ENCODE measurements at places on chromosomes 7 and 10.

DNA sequence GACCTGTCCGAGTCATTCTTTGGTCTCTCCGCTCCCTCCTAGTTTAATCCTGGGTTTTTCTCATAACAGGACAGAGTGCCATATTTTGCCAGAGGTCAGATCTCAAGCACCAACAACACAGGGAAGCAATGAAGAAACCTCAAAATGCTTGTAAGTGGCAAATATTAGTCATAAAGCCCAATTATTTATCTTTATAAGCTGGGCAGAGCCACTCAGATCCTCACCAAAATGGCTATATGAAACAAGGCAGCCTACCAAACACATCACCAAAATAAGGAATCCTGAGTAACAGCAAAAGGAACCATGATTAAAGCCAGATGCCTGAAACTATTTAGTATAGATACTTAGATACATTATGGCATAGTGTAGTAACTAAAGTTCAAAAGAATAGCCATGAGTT lies 4.7 kb downstream of the ECD start:
- no peak for DNase-seq

DNA sequence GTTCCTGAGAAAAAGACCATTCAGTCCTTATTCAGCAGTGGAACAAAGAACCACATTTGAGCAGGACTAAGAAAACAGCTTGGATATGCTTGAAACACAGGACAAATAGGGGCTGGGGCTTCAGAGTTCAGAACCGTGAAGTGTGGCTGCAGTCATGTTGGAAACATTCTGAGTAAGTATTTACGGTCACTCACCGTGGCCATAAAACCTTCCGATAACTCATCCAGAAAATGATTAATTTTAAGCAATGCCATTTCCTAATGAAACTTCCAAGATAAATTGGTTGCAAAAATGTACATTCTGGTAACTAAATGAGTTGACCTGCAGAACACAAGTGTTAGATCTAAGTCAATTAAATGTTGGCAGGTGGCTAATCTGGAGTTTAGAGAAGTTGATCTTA lies 279.2 kb downstream of the CXCL12 start:
- DNase-seq: no peak

DNA sequence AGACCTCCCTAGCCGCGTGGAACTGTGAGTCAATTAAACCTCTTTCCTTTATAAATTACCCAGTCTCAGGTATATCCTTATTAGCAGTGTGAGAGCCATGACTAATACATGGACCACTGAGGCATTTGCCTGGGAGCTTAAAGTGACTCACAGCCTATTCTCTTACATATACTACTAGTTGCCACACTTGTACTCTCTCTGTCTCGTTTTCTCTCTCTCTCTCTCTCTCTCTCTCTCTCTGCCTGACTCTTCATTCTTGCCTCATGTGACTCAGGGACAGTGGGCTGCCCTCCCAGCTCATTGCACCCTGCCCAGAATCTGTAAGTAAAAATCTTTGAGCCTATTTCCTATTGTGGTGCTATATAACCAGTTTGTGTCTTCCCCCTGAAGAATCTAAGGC lies 238.5 kb upstream of the MAGI2 start:
- no peak for DNase-seq

DNA sequence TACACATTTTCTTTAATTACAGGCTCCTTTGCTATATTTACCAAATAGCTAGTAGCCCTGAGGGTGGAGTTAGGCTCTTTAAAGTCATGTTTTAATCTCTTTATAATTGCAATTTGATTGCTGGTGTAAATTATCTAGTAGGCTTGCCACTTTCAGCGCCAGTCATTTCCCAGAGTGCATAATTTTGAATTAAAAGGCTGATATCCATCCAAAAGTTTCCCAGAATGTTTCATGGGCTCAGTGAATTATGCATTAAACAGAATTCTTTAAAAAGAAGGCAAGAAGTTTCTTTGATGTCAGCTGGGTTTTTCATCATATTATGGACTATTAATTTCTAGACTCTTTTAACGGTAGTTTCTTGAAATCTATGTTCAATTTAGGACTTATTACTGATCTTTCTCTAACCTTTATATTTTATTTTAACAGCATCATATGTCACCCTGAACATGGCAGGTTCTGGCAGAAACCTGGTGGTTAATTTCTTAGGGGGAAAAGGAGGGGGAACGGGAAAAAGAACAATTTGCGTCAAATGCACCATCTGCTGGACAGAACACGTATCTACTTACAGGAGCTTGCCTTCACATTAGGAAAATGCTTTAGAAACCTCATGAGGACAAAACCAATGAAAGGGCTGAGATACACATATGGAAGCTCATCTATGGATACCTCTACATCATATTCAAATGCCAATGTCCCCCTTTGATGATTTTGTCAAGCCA lies 171.1 kb downstream of the GRM3 start:
- peak; percentile 38 for DNase-seq

DNA sequence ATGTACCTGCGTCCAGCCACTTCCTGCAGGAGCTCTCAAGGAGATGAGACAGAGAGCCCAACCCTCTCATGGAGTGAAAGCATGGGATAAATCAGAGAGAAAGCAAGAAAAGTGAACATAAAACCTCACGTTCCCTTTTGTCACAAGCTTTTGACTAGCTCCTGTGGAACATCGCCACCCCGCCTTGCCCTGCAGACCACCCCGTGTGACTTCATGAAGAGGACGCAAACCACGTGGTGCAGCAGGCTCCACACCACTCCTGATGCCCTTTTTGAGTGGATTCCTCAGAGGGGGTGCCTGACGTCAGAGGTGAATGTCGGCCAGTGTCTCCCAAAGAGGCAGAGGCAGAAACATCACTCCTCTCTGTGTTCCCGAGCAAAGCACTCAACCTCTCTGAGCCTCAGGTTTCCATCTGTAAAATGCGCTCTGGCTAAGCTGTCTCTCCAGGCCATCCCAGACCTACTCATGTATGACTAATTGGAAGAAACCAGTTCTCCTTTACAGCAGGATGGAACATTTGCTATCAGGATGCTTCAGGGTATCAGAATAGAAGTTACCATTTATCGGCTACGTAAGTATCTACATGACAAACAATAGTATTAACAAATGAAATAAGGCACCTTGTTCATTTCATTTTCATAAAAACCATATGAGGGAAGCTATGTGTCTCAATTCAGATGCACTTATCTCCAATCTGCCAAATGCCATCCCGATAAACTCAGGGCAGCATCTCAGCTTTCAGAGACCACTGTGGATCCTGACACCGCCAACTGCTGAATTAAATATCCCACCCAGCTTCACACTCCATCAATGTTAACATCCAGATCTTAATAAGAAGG lies 5.3 kb downstream of the ZNF488 start:
- no peak for DNase-seq

DNA sequence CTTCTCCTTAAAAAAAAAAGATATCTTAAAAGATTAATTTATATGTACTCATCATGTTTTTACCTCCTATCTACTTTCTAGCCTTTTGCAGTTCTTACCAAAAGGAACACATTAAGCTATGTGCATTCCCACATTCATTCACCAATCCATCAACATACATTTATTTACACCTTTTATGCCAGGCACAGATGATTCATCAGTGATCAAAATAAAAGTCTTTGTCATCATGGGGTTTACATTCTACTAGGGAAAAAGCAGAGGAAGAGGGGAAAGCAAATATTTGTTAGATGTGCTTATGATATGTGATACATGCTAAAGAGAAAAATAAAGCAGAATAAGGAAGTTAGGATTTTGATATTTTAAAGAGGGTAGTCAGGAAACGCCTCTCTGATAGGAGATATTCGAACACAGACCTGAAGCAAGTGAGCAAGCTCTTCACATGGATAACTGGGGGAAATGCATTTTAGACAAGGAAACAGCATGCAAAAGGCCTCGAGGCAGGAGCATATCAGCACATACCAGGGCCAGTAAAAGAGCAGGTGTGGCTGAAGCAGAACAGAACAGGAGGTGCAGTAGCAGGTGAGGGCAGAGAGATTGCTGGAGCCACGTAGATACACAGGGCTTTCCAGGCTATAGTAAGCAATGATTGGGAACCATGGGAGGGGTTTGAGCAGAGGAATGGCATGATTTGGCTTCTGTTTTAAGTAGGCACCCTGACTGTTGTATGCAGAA lies 67.4 kb downstream of the REEP3 start:
- DNase-seq: no peak

DNA sequence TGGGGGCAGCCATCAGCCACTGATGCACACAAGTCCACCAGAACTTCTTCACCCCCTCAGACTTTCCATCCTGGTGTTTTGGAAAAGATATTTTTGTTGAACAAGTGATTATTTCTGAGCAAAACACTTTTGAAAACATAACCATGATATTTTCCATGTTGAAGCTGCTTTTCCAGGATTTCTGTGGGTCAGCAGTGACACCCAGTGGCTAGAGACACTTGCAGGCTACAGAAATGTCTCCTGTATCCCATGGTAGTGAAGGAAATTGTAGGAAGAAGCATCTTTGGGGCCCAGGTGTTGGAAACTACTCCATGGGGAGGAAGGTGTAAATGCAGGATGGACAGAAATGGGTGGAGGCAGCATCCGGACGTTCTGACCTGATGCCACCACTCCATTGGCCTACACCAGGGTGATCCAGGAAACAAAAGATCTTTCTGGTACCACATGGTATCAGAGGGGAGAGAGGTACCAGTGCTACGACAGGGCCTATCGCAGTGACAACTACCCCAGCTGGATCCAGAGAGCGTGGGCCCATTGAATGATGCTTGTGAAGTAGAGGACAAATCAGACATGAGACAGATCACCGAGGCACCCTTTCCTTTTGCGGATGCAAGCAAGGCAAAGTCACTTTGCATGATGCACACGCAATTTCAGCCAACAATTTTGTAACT lies 111.7 kb upstream of the COBL start:
- no peak for DNase-seq

DNA sequence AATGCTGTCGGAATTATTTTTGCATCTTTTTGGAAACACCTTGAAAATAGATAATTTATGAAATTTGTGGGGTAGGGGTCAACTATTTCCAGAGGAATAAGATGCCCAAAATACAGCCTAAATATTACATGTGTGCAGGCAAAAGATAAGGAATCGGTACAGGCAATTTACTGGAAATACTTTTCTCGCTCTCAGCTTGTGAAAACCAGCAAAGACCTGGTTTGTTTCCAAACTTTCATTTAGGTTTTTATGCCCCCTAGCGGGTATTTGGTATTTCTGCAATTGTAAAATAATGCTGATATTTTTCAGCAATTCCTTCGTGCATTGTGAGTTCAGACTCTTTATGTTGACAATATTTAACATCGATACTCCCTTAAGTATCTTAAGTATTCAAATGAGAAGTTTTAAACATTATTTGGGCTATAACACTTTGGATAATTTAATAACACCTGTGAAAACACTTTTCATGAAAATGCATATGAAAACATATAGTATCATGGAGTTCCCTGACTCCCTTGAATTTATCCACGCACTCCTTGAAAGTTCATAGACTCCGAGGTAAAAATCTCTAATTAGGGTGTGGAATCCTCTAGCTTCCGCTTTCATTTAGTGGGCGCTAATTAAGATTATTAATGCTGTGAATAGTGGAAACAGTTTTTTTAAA lies 132.4 kb downstream of the TSPAN12 start:
- DNase-seq: peak; percentile 31

- no peak for DNase-seq
These were observed 59.6 kb downstream of the ADRB1 start for GRCh38 chr10:114103284-114103683.

DNA sequence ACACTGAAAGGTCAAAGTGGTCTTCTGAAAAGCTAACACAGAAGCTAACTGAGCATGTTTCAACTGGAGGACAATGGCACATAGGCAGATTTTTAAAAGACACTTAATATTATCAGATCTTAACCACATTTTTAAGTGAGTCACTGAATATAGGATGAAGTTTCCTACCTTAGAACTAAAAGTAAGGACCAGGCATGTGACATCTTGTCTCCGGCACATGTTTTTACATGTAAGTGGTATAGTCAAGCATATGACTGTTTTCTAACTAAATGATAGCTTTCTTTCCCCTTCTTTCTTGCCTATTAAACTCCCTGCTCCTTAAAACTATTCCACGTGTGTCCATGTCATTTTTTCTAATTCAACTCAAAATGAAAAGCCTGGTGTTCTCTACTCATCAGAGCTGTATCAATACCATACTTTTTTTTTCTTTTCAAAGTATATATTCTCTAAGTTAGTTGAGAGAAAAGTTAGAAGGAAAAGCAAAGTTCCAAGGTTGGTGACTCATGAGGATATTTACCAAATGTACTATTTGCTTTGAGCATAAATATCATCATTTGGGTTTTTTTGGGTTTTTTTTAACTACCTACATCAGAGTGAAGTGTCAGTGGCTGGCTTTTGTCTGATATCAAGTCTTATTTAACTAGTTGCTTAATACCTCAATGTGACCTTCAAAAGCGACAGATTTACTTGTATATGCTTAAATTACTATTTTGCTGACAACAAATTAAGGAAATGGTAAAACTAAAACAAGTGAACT lies 127.5 kb downstream of the CRPPA start:
- no peak for DNase-seq

GRCh38 chr10:97017474-97017903 lies 168.3 kb downstream of the SLIT1 start:
- DNase-seq: no peak

DNA sequence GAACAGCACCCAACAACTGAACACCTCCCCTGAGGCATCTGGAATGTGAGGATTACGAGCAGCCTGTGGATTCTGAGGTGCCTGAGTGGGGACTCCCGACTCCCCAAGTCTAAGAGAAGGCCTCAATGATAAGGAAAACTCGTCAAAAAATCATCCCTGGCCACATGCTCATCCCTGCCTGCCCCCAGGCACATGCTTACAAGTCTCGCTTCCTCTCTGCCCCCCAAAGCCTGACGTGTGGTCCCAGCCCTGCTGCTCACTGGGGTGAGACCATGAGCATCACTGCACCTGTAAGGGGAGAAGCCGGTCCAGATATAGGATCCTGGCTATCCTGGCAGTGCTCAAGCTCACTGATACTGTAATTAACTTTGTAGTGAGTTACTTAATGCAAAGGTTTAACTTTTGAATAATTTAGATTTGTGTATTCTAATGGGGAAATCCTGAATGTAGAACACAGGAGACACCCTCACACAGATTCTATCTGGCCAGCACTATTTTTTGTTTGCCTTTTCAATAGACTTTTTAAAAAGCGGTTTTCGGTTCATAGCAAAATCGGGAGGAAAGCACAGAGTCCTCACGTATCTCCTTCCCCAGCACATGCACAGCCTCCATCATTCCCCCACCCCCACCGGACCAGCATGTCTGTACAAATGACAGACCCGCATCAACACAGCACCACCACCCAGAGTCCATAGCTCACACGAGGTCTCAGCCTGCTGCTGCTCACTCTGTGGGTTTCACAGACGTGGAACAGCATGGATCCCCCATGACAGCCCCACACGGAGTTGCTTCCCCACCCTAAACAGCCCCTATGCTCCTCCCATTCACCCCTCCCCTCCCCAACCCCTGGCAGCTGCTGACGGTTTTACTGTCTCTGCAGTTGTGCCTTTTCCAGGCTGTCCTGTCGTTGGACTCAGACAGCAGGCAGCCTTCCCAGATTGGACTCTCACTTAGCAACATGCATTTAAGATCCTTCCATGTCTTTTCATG lies 167.9 kb downstream of the DIP2C start:
- DNase-seq: no peak

GRCh38 chr7:157900011-157900410 lies 563.2 kb downstream of the DNAJB6 start:
- DNase-seq: no peak

DNA sequence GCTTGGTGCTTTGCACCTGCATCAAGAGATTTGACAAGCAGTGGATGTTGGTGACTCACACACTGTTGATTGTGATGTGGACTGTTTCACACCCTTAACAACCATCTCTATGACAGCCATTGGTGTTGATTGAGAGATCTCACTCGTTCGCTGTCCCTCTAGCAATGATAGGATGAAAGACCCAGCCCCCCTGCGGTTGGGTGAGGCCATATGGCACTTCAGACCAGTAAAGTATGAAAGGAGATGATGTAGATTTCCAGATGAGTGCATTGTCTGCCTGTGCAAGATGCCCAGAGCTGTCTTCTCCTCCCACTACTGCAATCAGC lies 138.7 kb upstream of the PRR15 start:
- DNase-seq: no peak

Data from NCI-H1417 treated with DMSO at 0.1 percent for 48 hours (cell line).